Left ventricle myocardium inferior (tissue), 1 donor: ENCODE measurements at places on chromosomes 16 and 17. TPM values are rescaled to one million over a fixed set of nuclear protein-coding genes. Genes with fewer than 3 reads are reported as not detected.

RAMP2 gene
- total RNA-seq = 37.7 TPM

DNA sequence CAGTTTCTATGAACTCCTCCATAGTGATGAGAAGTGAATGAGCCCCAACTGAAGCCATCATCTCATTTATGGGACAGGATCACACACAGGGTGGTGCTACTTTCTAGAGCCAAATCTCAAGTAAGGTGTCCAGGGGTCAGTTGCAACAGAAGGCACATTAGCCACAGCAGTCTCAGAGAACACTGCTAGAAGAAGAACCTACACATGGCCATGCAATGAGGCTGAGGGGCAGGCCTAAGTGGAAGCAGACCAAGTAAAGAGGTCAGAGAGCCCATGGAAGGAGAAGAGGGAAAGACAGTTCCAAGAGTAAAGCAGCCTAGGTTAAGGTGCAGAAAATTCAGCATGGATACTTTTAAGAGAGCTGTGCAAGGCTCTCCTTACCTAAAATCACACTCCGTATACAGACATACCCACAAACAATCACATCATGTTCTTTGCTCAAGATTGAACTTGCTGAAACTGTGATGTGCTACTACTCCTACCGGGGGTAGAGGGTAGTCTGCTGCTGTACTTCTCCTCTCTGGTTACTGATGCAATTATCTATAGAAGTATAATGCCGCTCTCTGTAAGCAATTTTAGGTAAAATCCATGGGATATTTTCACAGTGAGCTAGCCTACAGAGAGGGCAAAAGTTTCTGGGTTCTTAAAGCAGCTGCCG lies 1.7 kb downstream of the ABCA8 start:
- peak overlapping the region; percentile 64 for H3K4me3 ChIP-seq
- no peak for DNase-seq
- peak overlapping the region; percentile 84 for H3K27ac ChIP-seq
- H3K36me3 ChIP-seq = no peaks in the 10 kb centered on the region
- peaks cover 27% of the 10 kb centered on the region for H3K4me1 ChIP-seq

DNA sequence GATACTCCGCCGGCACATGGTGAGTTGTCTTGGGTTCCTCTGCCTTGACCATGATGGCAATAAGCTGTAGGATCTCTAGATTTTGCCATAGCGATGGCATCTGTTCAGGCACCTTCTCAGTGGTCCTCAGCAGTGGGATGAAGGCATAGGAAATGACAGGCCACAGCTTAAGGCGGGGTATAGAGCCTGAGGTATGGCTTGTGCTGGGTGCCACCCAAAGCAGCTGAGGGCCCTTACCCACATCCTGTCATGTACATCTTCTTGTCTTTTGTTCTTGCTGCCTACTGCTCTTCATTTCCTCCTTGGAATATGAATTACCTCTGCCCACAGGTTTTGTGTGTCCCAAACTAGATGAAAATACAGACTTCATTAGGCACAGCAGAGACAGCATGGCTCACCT lies 29.5 kb downstream of the KAT7 start:
- no peak overlapping the region for H3K27ac ChIP-seq
- no peak overlapping the region for H3K4me3 ChIP-seq
- peaks cover 68% of the 10 kb centered on the region for H3K36me3 ChIP-seq
- peaks cover 64% of the 10 kb centered on the region for H3K4me1 ChIP-seq

DNA sequence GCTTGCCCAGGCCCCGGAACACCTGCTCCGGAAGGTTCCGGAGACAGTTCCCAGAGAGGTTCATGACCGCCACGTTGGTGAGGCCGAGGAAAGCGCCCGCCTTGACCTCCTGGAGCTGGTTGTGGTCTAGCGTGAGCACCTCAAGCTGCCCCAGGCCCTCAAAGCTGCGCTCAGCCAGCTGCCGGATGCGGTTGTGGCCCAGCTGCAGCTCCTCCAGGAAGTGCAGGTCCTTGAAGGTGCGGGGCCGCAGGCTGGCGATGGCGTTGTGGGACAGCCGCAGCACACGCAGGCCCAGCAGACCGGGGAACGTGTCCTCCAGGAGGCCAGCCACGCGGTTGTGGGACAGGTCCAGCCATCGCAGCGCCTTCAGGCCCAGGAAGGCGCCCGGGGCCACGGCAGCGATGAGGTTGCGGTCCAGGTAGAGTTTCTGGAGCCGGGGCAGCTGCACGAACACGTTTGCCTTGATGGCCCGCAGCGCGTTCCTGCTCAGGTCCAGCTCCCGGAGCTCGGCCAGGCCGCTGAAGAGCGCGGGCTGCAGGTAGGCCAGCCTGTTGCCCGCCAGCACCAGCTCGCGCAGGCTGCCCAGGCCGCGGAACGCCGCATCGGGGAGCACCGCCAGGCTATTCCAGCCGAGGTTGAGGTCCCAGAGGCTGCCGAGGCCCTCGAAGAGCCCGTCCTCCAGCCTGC lies 2.1 kb downstream of the IGFALS start:
- H3K36me3 ChIP-seq = peaks cover 42% of the 10 kb centered on the region
- no peak for DNase-seq
- H3K27ac ChIP-seq = no peak overlapping the region
- no peaks in the 10 kb centered on the region for H3K4me1 ChIP-seq

DNA sequence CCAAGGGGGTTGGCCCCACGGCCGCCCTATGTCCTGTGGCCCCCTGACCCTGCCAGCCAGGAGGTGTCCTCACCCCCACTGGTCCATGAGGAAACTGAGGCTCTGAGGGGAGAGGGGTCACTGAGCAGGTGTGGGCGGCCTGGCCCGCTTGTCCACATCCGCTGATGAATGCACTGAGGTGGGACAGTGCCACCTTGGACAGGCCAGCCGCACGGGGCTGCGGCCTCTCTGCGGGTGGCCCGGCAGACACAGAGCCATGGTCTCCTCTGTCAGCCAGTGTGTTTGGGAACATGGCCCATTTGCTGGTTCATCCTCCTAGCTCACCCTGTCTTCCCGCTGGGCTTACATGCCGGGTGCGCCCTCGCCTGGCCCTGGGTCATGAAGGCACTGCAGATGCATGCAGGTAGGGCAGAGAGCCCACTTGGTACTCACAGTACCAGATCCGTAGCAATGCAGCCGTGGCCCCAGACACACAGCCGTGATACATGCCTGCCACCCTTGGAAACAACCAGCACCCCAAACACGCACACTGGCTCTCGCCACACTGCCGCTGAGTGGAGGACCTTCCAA lies 93.9 kb downstream of the ENGASE start:
- peaks cover 74% of the 10 kb centered on the region for H3K27me3 ChIP-seq
- no peak for DNase-seq

- no peak overlapping the region for H3K4me3 ChIP-seq
- H3K4me1 ChIP-seq = peaks cover 36% of the 10 kb centered on the region
- H3K27ac ChIP-seq = no peak overlapping the region
- no peak for DNase-seq
Observed at GRCh38 chr16:30567991-30568638, 3.4 kb downstream of the ZNF688 start.

ITFG1 gene
- 71.3 TPM for total RNA-seq
